ENCODE measurements at places on chromosomes 2 and 18. TPM values are rescaled to one million over a fixed set of nuclear protein-coding genes. Genes with fewer than 3 reads are reported as not detected.

GRCh38 chr2:48249631-48250473, 280.1 kb upstream of the STON1 start:
- peaks cover 3% of the 10 kb centered on the region for H3K4me1 ChIP-seq
- H3K36me3 ChIP-seq = no peaks in the 10 kb centered on the region
- H3K4me3 ChIP-seq = no peak overlapping the region
- DNase-seq = no peak
- no peaks in the 10 kb centered on the region for H3K27me3 ChIP-seq

DNA sequence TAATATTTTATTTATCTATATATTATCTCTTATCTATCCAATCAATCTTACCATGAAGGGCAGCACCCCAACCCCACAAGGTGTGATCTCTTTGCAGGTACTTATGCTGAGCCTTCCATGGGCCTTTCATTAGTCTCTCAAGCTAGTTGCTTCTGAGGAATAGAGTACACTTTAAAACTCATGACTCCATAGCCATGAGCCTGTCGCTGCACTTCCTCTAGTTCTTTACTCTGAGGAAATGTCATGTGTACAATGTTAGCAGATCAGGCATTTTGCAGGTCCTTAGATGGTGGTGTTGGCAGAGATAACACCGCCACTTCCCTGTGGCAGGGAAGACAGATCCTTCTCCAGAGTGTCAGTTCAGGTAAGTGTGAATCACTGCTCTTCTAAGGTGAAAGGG, 29.5 kb upstream of the STAT4 start:
- H3K27ac ChIP-seq = no peak overlapping the region
- no peaks in the 10 kb centered on the region for H3K36me3 ChIP-seq
- H3K4me3 ChIP-seq = no peak overlapping the region
- no peaks in the 10 kb centered on the region for H3K27me3 ChIP-seq

NEU2 gene
- total RNA-seq = not detected

MRPS5 gene
- total RNA-seq = 44.4 TPM

DNA sequence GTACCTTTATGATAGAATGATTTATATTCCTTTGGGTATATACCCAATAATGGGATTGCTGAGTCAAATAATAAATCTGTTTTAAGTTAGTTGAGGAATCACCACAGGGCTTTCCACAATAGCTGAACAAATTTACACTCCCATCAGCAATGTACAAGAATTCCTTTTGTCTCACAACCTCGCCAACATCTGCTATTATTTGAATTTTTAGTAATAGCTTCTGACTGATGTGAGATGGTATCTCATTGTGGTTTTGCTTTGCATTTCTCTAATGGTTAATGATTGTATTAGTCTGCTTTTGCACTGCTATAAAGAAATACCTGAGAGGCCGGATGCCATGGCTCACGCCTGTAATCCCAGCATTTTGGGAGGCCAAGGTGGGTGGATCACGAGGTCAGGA, 1387.6 kb upstream of the ACVR2A start:
- H3K27ac ChIP-seq = no peak overlapping the region
- no peak overlapping the region for H3K4me3 ChIP-seq
- no peaks in the 10 kb centered on the region for H3K27me3 ChIP-seq
- no peaks in the 10 kb centered on the region for H3K4me1 ChIP-seq
- DNase-seq = no peak
- H3K36me3 ChIP-seq = no peaks in the 10 kb centered on the region

DNA sequence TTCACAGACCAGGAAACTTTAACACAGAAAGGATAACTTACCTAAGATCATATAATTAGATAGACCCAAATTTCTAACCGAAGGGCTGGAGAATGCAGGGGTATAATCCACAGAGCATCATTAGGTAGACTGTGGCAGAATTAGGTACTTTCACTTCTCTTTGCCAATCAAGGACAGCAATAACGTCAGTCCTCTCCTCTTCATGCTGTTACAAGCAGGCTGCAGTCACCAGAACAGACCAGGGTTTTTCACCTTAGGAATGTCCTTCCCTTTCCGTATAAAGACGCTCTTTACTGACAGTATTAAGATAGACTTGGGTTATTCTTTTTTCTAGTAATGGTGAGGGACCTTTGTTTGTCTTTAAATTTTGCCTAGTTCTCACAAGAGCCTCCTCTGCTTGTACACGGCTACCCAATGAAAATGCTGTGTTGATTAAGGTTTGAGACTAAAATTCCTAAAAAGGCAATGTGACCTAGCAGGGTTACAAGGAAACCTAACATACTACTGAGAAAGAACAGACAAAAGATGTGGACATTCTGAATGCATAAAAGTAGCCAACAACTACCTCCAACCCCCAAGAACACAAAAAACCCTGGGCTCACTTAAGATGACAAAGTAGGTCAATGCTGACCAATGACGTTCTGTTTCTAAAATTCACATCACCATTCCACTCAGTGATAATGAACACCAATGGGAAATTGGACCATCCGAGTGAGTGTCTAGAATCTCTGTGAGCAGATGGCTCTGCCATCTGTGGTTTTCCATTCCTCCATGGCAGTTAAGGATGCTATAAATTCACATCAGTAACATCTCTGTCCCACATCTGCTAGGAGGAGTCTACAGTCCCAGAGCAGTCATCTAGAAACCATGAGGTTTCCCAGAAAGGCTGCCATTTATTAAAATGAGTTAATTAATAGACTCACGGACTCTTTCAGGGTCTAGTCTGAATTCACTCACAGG, 2.1 kb downstream of the PDIA6 start:
- DNase-seq = no peak
- peaks cover 28% of the 10 kb centered on the region for H3K36me3 ChIP-seq
- H3K27me3 ChIP-seq = no peaks in the 10 kb centered on the region
- H3K4me3 ChIP-seq = peak overlapping the region; percentile 91
- H3K4me1 ChIP-seq = peaks cover 54% of the 10 kb centered on the region

FSIP2 gene
- total RNA-seq = 0.07 TPM

DNA sequence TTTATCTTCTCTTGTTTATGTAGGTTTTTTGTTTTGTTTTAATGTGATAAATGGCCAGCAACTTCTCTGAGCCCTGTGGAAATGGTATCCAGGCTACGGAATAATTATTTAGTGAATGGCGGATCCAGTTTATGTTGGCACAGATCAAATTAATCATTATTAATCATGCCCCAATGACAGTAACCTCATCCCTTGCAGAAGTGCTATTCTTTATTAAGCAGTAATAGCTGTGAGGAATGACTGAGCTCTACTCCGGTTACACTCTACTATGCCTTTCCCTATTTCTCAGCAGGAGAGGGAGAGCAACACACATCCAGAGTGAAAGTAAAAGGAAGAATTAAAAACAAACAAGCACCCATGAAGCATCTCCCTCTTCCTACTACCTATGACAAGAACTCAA, 84.8 kb downstream of the SETBP1 start:
- peaks cover 35% of the 10 kb centered on the region for H3K36me3 ChIP-seq
- peak overlapping the region; percentile 91 for H3K27ac ChIP-seq
- H3K4me3 ChIP-seq = no peak overlapping the region
- DNase-seq = no peak

DLX1 gene
- total RNA-seq = not detected

SLC9A4 gene
- total RNA-seq = 0.05 TPM

DNA sequence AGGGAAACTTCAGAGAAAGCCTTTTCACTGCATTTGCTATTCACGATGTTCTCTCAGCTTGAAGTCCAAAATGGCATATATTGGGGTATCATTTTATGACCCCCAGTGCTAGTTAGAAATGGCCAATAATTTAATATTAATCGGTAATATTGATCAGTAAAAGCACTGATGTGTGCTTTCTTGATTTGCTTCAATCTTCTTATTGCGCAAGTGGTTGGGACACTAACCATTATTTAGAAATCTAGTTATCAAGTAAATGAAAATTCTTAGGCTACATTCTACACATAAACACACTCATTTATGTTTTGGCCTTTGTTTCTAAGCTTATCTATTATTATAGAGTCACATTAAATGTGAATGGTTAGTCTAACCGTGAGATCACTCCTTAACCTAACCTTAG, 49.7 kb upstream of the VWC2L start:
- no peaks in the 10 kb centered on the region for H3K36me3 ChIP-seq
- no peaks in the 10 kb centered on the region for H3K4me1 ChIP-seq
- no peak overlapping the region for H3K4me3 ChIP-seq
- H3K27ac ChIP-seq = no peak overlapping the region
- H3K27me3 ChIP-seq = no peaks in the 10 kb centered on the region

DNA sequence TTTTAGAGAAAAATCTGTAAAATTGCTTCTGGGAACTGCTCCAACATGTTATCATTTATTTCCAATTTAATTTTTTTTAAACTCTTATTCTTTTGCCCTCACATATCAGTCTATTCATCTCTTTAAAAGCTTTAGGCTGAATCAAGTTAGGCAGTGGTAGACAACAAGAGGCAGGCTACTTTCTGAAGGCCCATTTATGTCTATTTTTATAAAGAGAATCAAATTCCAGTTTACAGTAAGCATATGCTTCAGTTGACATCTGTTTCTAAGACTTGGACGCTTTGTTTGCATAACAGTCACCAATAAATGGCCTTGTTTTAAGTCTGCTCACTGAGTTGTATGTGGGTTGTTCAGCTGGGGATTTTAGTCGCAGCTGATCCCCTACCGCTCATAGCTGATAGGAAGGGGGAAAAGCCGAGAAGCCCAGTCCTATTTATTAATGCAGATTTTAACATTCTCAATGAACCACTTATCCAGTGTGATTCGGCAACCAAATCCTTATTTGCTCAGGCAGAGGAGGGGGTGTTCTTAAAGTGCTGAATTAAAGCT, 260.4 kb upstream of the SIX3 start:
- no peaks in the 10 kb centered on the region for H3K27me3 ChIP-seq
- H3K36me3 ChIP-seq = no peaks in the 10 kb centered on the region
- no peak overlapping the region for H3K4me3 ChIP-seq
- H3K4me1 ChIP-seq = no peaks in the 10 kb centered on the region

DTYMK gene
- total RNA-seq = 34.7 TPM

- H3K4me1 ChIP-seq = no peaks in the 10 kb centered on the region
- H3K36me3 ChIP-seq = no peaks in the 10 kb centered on the region
- H3K27me3 ChIP-seq = no peaks in the 10 kb centered on the region
- DNase-seq = no peak
- H3K4me3 ChIP-seq = no peak overlapping the region
Measured at GRCh38 chr2:84055816-84056215, 403.3 kb downstream of the SUCLG1 start.

CNGA3 gene
- not detected for total RNA-seq

GRCh38 chr2:21263622-21264021, 139.9 kb downstream of the TDRD15 start:
- no peaks in the 10 kb centered on the region for H3K4me1 ChIP-seq
- no peaks in the 10 kb centered on the region for H3K27me3 ChIP-seq
- no peak overlapping the region for H3K4me3 ChIP-seq
- DNase-seq = no peak
- H3K36me3 ChIP-seq = no peaks in the 10 kb centered on the region
- no peak overlapping the region for H3K27ac ChIP-seq

LRRFIP1 gene
- total RNA-seq = 114 TPM

GRCh38 chr2:160335441-160335840, 135.4 kb upstream of the ITGB6 start:
- H3K27ac ChIP-seq = no peak overlapping the region
- peaks cover 3% of the 10 kb centered on the region for H3K36me3 ChIP-seq
- DNase-seq = no peak
- no peaks in the 10 kb centered on the region for H3K27me3 ChIP-seq
- no peak overlapping the region for H3K4me3 ChIP-seq

GRCh38 chr2:128290356-128290755, 28.3 kb downstream of the HS6ST1 start:
- H3K4me3 ChIP-seq = no peak overlapping the region
- DNase-seq = no peak
- H3K27me3 ChIP-seq = no peaks in the 10 kb centered on the region
- H3K27ac ChIP-seq = no peak overlapping the region
- H3K4me1 ChIP-seq = peaks cover 20% of the 10 kb centered on the region

TWIST2 gene
- total RNA-seq = not detected

FNDC4 gene
- not detected for total RNA-seq

GRCh38 chr2:65220432-65221131, 7.0 kb upstream of the ACTR2 start:
- no peak overlapping the region for H3K4me3 ChIP-seq
- H3K27me3 ChIP-seq = no peaks in the 10 kb centered on the region
- DNase-seq = no peak
- no peaks in the 10 kb centered on the region for H3K4me1 ChIP-seq

DNA sequence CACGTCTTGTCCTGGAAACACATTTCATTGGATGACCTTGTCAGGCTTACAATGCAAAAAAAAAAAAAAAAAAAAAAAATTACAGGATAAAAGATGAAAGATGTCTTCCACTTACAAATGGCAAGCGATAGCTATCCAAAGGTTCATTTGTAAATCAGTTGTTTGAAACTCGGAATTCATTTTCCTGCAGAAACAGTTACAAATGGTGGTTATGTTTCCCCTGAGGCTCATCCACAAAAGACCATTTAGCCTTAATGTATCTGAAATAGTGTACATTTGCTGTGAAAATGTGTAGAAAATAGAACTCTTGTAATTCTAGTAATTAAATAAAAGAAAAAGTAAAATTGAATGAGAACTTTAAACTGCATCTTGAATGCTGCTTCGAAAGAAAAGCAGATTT, 25.9 kb downstream of the DPP10 start:
- H3K4me3 ChIP-seq = no peak overlapping the region
- H3K27ac ChIP-seq = no peak overlapping the region
- H3K36me3 ChIP-seq = no peaks in the 10 kb centered on the region
- H3K27me3 ChIP-seq = no peaks in the 10 kb centered on the region
- no peak for DNase-seq
- no peaks in the 10 kb centered on the region for H3K4me1 ChIP-seq

IL36RN gene
- not detected for total RNA-seq

IL36A gene
- total RNA-seq = not detected

DNA sequence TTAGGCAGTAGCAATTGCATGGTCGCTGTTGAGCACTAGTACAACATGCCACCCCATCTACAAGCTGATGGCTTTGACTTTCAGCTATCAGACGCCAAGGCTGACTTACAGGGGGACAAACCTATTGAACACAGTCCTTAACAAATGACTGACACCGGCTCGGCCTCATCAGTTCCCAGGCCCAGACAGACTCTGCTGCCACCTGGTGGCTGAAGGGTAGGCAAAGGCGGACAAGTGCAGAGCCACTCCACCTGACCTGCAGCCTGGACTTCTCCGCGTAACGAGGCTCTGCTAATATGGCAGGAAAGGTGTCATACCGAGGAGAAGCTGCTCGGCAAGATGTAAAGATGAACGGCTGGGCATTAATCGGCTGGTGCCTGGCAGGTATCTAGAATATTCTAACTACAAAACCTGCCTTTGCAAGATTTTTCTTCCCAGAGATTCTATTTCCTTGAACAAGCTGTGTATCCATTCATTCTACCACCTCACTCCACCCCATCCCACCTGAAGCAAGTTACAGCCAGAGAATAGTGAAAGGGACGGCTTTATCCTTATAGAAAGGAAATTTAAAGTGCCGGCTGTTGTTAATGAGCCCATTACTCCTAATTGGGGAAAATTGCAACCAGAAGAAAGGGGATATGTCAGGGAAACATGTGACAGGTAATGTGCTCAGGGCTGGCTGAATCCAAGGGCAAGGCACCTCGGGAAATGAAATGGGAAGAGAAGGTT, 67.4 kb downstream of the STEAP3 start:
- H3K27me3 ChIP-seq = no peaks in the 10 kb centered on the region
- DNase-seq = peak; percentile 37
- H3K4me3 ChIP-seq = no peak overlapping the region
- H3K4me1 ChIP-seq = peaks cover 3% of the 10 kb centered on the region
- no peak overlapping the region for H3K27ac ChIP-seq

GRCh38 chr2:5409898-5410381, 282.2 kb upstream of the SOX11 start:
- H3K27me3 ChIP-seq = no peaks in the 10 kb centered on the region
- no peak for DNase-seq
- no peak overlapping the region for H3K27ac ChIP-seq
- H3K36me3 ChIP-seq = no peaks in the 10 kb centered on the region
- no peaks in the 10 kb centered on the region for H3K4me1 ChIP-seq

All from activated B cell treated with CpG ODN at 0.5 μM for 24 hours (primary cell).